ENCODE measurements at places on chromosomes 3 and 15.

DNA sequence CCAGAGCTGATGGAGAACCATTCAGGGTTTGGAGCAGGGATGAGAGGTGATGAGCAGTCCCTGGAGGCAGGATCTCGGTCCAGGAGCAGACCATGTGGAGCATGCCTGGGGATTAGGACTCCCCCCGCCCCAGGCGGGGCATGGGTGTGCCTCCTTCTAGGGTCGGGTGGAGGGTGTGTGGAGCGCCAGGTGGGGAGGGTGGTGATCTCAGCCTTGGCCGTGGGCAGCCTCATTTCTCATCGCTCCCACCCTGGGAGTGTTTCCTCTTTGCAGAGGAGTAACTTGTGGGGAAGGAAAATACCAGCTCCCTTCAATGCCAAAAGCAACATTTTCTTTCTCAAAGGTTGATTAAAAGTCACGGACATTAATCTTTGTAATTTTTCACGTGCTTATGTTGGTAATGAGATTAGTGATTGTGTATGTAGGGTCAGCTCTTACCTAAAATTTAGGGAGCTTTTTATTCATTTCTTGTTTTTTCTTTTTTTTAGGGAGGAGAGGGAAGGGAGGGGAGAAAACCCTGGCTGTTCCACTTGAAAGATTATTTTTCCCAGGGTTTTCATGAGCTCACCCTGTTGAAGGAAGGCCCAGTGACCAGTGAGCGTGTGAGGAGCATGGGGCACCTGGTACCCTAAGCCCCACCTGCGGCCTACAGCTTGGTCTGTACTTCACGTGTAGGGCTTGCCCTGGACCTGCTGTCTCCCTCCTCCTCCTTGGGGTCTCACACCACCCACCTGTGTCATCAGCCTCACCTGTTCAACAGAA lies 11.0 kb downstream of the FBLN2 start:
- no peak for DNase-seq

- no peak for DNase-seq
Measured at GRCh38 chr15:75454471-75455378, 3.2 kb upstream of the SIN3A start.

- DNase-seq, result no peak
Measured at GRCh38 chr15:49669288-49669687, 48.4 kb downstream of the DTWD1 start.

DNA sequence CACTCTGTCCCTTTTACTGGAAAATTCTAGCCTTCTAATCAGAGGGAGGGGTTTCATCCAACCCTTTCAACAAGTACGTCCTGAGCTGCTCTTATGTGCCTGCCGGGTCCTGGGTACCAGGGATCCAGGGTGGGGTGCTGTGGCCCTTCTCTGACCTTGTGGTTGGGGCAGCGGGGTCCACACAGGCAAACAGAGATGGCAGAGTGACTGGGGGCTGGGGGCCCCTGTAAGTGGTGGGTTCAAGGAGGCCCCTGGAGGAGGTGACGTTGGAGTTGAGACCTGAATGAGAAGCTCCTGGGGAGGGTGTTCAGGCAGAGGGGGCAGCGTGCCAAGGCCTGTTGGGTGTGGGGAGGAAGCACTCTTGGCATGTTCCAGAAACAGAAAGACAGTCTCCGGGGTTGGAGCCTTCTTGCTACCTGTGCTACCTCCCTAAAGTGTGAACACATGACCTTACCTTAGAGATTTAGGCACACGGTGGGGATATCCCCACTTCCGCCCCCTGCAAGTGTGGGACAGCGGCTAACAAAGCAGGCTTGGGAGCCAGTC lies 78.1 kb downstream of the FBLN2 start:
- no peak for DNase-seq

DNA sequence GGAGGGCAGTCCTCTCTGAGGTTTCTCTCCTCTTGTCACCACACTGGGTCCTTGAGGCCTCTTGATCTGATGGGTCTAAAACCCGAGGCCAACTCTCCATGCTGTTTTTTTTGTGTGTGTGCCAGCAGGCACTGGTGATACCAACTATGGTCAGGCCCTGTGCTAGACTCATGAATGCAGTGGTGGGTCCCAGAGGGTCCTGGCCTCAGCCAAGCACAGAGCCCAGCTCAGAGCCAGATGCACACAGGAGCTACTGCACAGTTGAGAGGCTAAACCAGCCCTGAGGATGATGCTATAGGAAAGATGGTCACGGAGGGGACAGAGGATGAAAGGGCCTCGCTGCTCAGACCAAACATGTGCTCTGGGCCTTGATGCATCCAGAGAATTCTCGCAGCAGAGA lies 33.5 kb downstream of the RAB6B start:
- no peak for DNase-seq

DNA sequence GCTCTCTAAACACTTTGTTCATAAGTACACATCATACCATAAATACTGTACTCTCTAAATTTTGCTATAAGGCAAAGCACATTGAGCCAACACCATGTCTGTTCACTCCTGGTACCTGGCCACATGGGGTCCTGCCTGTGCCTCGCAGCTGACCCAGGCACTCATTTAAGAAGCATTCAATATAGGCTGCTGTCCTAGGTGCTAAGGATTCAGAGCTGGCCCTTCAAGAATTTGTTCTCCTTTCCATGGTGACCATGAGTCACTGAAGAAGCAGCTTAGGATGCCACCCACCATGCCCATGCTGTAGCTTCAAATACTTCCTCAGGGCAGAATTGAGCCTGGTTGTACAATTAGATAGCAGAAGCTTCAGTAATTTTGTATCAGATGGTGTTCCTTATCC lies 119.2 kb upstream of the ZBED2 start:
- DNase-seq, result no peak

- DNase-seq, result no peak
Measured at GRCh38 chr15:64045101-64045435, 1.2 kb downstream of the DAPK2 start.

DNA sequence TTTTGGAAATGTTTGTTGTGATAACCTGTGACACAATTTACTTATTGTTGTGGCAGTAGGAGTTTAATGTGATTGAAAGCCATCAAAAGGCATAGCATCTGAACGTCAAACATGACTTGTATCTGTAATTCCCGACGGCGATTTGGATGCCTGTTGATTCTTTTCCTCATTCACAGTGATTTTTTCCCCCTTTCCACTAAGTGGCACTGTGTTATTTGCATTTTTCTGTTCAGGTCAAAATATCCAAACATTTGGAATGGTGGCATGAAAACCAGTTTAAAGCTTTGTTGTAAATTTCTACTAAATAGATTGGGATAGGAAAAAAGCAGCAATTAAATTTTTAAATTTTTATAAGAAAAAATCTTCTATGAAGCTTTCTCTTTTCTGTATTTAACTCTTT lies 259.9 kb upstream of the KCNH8 start:
- DNase-seq, result no peak

GRCh38 chr3:69914395-69914794 lies 85.1 kb upstream of the SAMMSON start:
- DNase-seq, result no peak

GRCh38 chr3:141876891-141877621 lies 613 bp downstream of the ATP1B3 start:
- no peak for DNase-seq

DNA sequence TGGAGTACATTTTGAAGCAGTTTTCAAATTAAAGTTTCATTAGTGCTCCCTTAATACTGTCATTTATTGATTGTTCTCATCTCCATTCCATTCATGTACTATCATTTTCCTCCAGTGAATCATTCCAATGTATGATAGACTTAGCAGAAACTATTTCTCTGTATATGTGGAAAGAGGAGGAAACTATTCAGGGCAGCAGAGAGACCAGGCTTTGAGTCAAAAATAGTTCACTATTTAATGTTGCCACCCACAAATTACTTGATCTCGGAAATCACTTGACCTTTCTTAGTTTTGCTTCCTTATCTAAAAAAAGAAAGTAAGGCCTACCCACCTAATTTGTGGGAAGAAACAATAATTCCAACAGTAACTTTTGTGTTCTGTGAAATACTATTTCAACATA lies 610.5 kb upstream of the ZNF385D start:
- DNase-seq, result no peak

- DNase-seq, result no peak
Measured at GRCh38 chr3:23640471-23641146, 165.1 kb upstream of the UBE2E1 start.

DNA sequence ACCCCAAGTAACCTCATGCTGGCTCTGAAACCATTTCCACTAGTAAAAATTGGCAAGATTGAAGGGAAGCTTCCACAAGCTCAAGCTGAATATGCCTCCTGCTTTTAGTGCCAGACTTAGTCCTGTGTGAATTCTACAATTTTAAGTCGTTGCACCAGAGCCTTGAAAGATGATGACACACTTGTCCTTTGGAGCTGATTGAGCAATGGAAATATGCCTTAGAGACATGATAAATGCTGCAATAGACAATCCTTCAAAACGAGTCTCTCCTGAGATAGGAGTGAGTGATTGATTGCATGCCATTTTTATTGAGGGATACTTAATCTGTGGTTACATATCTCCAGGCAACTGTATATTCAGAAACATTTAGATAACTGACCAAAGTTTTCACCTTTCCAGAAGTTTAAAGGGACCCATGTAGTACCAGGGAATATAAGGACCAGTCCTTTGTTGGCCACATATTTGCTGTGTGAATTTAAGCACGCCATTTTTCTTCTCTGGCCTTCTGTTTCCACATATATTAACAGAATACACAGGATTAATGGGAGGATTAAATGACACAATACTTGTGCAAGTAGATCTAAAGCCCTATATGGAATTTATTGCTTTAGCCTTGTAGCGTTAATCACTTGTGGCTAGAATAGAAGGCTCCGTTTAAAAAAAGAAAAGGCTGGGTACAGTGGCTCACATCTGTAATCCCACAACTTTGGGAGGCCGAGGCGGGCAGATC lies 65.1 kb downstream of the PPARG start:
- DNase-seq, result no peak

Measured in HFF-Myc (cell line).